H54 (cell line): ENCODE measurements at places on chromosomes 16 and 17.

- DNase-seq: no peak
Measured at GRCh38 chr17:72403713-72404209, 282.9 kb downstream of the SOX9 start.

DNA sequence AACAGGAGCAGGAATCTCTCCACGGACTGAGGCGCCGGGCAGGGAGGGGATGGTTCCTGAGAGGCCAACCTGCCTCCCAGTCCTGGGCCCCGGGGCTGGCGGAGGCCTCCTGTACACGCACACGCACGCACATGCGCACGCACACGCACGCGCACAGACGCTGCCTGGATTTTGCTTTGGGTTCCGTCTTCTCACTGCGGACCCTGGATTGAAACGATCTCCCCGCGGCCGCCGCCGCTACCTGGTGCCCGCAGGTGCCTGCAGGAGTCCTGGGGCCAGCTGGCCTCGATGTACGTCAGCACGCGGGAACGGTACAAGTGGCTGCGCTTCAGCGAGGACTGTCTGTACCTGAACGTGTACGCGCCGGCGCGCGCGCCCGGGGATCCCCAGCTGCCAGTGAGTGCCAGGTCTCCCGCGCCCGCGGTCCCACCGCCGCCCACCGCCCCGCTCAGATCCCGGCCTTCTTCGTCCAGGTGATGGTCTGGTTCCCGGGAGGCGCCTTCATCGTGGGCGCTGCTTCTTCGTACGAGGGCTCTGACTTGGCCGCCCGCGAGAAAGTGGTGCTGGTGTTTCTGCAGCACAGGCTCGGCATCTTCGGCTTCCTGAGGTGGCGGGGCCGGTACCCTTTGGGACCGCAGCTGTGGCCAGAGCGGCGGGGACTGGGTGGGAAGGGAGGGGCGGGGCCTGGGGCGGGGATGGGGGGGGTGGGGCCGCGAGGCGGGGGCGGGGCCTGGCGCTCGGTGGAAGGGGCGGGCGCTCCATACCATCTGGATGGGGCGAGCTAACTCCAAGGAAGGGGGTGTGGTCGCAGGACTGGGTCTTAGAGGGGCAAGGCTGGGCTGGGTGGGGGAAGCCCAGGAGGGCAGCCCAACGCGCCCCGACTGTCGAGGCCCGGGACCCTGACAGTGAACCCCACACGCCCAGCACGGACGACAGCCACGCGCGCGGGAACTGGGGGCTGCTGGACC, 12.3 kb downstream of the CES4A start:
- no peak for DNase-seq

DNA sequence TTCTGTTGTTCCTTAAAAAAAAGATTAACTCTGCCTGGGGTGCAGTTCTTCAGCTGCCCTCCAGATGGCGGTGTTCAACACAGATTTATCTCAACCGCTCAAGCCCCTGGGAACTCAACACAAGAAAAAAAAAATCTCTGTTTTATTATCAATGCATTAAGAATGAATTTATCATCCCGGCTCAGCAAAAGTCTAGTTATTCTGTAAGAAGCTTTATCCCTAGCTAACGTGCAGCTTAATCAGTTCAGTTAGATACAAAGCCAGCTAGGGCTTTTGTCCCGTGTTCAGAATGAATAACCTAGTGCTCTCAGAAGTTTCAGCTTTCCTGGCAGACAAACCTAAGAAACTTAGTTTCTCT, 475.9 kb upstream of the CCL2 start:
- DNase-seq: peak; percentile 29

DNA sequence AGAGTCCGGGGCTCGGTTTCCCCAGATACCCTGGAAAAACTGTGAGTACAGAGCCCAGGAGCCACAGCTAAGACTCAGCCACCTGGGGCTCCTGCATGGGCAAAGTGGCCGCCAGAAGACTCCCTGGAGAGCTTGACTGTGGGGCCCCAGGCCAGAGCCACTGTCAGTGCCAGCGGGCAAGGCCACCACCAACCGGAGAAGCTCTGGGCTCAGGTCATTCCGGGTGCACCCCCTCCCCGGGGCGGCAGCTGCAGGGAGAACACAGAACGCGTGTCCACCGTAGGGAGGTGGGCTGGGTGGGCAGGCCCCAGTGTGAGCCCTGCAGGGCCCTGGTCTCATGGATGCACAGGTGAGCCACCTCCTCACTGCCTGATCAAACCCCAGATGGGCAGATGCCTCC, 22.3 kb upstream of the RBFOX3 start:
- no peak for DNase-seq

- no peak for DNase-seq
Measured at GRCh38 chr16:74079232-74079586, 217.4 kb upstream of the PSMD7 start.

- no peak for DNase-seq
Measured at GRCh38 chr16:68466174-68466573, 17.9 kb upstream of the SMPD3 start.

GRCh38 chr16:71915350-71915749, 20.0 kb downstream of the IST1 start:
- DNase-seq: no peak

GRCh38 chr17:35256629-35257028, 13.8 kb downstream of the SLFN5 start:
- DNase-seq: no peak

DNA sequence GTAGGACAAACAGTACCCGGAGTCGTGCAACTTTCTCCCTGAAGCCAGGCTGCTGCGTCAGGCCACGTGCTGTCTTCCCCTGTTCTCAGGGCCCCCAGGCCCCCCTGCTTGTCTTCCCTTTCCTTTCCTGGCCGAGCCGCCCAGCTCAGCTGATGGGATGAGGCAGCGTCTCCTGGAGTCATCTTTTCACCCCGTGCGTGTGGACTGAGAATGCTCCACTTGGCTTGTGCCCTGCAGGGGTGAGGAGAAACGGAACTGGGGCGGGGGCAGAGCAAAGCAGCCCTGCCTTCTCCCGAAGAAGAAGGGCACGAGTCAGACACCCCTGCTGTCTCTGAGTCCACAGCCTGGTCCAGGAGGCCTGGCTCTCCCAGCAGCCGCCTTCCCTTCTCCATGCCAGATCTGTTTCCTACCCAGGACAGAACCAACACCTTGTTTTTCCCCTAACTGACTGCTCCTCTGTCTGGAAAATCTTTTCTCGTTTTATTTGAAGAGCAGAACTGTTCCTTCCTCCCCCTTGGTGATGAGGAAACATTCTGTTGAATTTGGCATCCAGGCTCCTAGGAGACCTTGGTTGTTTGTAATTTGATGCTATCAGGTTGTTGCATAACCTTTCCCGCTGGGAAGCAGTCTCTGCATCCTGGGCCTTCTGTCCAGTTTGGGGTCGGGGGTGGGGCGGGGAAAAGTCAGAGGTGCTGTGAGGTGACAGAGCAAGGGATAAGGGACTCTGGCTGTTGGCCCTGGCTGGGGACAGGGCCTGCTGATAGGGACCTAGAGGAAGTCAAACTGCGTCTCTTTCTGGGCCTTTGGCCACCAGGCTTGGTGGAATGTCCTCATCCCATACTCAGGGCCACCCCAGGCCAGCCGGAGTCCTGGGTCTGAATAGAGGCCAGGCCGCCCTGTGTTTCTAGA, 78.8 kb downstream of the WIPI1 start:
- DNase-seq: peak; percentile 61

DNA sequence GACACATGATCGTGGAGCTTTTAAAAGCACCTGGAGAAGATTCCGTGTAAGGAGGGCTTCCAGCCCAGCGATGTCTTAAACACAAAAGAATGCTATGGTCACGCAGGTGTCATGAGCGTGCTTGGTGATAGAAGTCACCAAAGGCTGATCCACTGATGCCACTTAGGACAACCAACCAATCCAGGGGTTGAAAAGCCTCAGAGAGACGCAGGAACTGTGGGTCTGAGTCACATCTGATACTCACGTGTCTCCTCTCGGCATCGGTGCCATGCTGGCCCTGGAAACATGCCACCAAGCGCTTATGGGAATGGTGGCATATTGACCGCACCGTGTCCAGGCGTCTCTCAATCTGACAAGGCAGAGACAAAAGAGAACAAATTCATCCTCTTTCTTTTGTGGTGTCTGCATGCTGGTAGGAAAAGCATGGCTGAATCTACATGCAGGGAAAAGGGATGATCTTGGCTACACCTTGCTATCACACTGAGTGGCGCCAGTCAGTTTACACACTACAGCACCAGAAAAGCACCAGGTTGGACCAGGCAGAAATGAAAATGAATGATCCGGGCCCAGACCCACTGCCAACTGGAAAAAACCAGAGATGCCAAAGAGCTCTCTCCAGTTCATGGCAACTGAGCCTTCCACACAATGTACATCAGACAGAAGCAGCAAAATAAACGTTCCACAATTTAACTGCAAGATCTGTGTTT, 38.0 kb downstream of the ARHGAP17 start:
- DNase-seq: no peak

- peak; percentile 30 for DNase-seq
Measured at GRCh38 chr17:79563237-79564013, 47.4 kb downstream of the RBFOX3 start.

GRCh38 chr16:57032931-57033330, 43.6 kb downstream of the NLRC5 start:
- no peak for DNase-seq

GRCh38 chr16:71528257-71528656, 2.0 kb downstream of the CHST4 start:
- no peak for DNase-seq

DNA sequence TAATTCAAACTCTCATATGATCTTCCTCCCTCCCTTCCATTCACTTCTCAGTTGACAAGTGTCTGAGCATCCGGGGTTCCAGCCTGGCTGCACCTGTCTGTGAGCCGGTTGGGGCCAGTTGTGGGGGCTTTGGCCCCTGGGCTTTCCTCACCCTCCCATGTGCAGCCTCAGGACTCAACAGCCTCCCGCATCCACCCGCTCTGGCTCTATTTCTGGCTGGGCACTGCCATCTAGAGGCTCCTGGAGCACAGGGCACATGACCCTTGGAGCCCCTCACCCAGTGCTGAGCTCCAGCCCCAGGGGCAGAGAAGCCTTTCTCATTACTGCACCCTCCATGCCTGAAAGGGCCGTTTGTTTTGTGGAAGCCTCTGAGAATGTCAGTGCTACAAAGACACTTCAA, 43.3 kb downstream of the HAPSTR1 start:
- DNase-seq: peak; percentile 37

GRCh38 chr16:64074706-64075105, 1047.2 kb downstream of the CDH11 start:
- no peak for DNase-seq

GRCh38 chr16:1414532-1415260, at the start of gene UNKL:
UNKL (minus strand) TSS chr16:1414704; CDS start chr16:1414691, 13 bp downstream.
- peak; percentile 74 for DNase-seq

DNA sequence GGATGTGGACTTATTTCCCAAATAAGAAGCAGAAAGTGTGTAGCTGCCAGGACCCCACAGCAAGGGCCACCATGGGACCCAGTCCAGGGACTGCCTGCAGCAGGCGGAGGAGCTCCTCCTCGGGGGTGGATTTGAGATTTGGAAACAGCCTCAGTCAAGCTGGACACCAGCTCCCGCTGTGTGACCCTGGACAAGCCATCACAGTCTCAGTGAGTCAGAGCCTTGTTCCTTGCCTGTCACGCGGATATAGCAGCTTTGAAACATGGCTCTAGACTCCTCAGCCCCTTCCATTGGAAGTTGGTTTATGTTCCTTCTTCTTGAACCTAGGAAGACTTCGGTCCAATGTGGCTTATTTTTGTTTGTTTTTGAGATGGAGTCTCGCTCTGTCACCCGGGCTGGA, 12.5 kb upstream of the DPEP1 start:
- DNase-seq: no peak

- no peak for DNase-seq
Measured at GRCh38 chr16:11589198-11589550, 2.5 kb upstream of the LITAF start.

DNA sequence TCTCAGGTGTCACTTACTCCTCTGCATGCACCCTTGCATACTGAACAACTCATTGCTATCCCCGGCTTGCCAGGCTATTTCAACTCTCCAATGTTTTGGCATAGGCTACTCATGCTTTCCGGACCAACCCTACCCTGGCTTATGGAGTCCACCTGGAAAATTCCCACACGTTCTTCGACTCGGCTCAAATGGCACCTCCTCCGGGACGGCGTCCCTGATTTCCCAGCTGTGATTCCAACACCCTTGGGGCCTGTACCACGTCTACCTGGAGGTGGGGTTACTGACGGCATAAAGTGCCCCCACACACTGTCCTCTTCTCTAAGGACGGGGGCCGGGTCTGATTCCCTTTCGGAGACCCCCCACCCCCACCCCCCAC, 498 bp downstream of the SMYD4 start:
- DNase-seq: peak; percentile 20

DNA sequence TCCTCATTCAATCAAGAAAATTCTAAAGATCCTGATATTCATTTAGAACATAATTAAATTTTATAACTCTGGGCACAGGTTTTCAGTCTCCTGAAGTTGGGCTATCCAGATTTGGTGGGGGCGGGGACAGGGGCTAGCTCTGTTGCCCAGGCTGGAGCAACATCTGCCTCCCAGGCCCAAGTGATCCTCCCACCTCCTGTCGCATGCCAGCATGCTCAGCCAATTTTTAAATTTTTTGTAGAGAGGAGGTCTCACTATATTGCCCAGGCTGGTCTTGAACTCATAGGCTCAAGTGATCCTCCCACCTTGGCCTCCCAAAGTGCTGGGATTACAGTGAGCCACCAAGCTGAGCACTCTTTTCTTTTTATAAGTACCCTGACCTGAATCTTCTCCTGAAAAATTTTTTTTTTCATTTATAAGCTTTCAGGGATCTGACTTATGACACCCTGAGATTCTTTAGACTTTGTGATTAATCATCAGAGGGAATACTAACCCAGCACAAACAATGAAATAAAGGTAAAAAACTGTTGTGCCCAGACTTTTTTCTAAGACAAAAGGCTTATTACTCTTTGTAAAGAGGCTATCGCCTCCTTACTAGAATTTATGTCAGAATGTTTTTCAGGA, 62.6 kb downstream of the TUBD1 start:
- DNase-seq: no peak

DNA sequence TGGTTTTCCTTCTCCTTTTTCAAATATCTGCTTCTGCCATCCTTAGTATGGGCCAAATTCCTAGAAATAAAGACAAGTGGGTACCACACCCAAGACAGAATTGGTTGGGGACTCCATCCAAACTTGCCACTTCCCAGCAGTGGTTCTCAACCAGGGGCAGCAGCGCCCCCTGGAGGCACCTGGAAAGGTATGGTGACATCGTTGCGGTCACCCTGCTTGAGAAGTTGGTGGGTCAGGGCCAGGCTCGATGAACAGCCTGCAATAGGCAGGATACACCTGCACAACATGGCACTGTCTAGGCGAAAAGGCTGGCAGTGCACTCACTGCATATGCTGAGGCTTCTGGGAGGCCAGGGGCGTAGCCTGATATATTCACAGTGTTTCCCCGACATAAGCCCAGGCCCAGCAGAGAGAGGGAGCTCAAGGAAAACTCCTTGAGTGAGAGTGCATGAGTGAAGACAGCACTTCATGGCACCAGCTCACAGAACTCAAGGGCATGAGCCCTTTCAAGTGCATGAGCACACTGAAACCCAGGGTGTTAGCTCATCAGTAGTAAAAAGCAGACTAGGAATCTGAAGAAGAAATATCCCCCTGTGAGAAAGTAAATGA, 57.7 kb downstream of the CMC2 start:
- peak; percentile 27 for DNase-seq

DNA sequence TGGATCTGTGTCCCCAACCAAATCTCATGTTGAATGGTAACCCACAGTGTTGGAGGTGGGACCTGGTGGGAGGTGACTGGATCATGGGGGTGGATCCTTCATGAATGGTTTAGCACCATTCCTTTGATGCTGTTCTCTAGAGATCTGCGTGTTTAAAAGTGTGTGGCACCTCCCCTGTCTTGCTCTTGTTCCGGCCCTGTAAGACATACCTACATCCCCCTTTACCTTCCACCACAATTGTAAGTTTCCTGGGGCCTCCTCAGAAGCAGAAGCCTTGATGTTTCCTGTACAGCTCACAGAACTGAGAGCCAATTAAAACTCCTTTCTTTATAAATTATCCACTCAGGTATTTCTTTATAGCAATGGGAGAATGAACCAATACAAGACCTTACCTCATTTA, 257.7 kb downstream of the XYLT1 start:
- DNase-seq: no peak
